ENCODE measurements at places on chromosomes 7 and 10.

DNA sequence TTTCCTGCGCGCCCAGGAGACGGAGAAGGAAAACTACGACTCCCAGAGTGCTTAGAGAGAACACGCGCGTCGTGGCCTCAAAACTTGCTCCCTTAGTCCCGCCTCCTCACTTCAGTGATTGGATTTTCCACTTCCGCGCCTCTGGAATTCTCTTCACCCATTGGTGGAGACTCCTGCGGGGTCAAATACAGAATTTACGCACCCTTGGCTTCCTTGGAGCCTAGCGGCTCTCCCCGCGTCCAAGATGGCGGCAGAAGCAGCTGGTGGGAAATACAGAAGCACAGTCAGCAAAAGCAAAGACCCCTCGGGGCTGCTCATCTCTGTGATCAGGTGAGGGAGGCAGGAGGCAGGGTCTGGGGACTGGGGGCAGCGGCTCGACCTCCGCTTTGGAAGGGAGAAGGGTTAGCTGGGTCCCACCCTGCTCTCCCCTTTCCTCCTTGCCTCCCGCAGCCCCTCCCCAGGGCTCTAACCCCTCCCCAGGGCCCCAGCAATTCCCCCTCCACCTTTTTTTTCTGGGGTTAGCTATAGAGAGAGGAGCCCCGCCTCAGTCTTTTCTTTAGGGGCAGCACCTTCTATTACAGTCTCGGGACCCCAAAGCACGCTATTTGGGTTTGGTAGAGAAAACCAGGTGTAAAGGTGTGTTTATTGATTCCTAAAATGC lies at the start of gene EXOC4:
TSS of gene EXOC4 (plus strand) at position 221 of the 661 bp plus-strand sequence.
- DNase-seq: peak; percentile 96

DNA sequence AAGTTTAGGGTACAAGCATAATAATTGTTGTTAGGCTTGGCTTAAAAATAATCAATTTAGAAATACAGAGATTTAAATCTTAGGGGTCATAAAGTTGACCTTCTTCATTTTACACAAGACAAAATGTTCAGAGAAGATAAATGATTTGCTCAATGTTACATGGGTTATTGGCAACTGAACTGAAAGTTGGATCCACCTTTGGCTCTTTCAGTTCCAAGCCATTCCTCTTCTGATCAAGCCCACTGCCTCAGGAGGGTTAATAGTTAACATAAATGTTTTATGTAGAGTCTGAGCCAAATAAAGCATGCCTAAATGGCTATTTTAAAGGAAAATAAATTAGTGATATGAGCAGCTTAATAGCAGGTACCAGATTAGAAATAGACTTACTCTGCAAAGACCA lies 79.1 kb upstream of the RHOBTB1 start:
- DNase-seq: no peak

- no peak for DNase-seq
Observed at GRCh38 chr7:123828805-123829204, 16.2 kb upstream of the HYAL4 start.

- no peak for DNase-seq
Observed at GRCh38 chr7:31493714-31494181, 20.1 kb upstream of the ITPRID1 start.

GRCh38 chr7:66204822-66205740 lies at the start of gene TPST1:
TPST1 (plus strand) TSS chr7:66205334; CDS start chr7:66240426, 35,092 bp downstream.
- peak; percentile 93 for DNase-seq

DNA sequence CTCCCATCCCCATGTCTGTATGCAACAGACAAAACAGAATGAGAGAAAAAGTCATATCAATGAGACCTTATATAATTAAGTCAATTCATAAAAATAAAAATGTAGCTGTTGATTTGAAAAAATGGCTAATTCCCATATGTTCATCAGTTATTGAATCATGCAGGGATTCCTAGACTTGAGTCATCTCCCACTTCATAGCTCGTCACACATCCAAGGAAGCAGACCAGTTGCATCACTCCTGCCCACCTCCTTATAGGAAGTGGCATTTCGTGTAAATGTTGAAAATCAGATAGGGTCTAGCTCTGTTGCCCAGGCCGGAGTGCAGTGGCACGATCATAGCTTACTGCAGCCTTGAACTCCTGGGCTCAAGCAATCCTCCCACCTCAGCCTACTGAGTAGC lies 56.1 kb upstream of the SH2B2 start:
- DNase-seq: no peak

DNA sequence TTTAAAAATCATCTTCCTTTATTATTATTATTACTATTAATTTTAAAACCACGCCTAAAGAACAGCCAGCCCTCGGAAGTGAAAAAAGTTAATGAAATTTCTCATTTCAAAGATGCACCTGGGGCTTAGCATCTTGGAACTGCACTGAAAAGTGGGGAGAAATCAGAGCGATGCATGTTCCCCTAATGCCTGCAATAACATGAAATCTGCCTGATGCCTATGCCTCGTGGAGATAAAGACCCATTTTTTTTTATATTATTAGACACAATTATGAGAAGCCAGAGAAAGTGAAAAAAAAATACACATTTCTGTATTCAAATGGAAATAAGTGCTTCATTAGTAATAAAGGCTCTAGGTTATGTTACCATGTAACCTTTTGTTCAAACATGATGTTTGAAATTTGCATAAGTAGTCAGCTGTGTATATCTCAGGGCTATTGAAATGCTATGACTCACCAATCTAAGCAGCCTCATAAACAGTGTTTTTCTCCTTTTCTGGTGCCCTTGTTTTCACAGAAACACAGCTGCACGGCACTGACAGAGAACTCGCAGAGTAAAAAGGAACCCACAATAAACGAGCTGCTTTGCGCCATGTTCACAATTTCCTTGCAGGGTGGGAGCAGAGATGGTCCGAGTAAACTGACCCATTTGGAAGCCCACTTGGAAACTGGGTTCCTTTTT lies 175.8 kb upstream of the PRKCQ start:
- DNase-seq: no peak

All from NCI-H1417 treated with DMSO at 0.1 percent for 48 hours (cell line).